Panc1 (cell line): ENCODE measurements at places on chromosomes 4 and X. TPM values are rescaled to one million over a fixed set of nuclear protein-coding genes. Genes with fewer than 3 reads are reported as not detected.

DNA sequence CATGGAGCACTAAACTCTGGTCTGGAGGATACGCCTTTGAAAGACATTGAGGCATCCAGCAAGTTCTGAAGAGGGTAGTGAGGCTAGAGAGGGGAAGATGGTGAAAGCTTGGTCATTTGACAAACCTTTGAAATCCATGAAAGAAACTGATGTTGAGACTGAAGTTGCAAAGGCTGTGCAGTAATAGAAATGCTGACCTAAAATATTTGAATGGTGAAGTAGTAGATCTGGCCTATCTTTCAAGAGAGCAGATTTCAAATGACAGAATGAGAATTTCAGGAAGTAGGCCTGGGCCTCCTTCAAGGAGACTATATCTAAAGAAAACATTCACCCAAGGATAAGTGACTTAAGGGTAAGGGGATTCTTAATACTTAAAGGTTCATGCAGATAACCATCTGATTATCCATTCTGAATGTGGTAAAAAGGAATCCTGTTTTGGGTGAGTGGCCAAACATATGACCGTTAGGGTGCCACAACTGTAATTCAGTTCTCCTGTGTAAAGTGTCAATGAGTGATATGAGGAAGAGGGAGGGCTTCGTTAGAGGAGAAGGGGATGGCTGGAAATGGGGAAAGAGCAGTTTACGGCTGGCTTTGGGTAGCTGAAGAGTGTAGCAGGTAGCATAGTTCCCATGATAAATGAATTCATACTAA lies 62.2 kb downstream of the AMELX start:
- DNase-seq = no peak
- no peaks in the 10 kb centered on the region for H3K36me3 ChIP-seq
- H3K4me3 ChIP-seq = no peak overlapping the region
- H3K4me1 ChIP-seq = no peaks in the 10 kb centered on the region
- no peak overlapping the region for H3K27ac ChIP-seq
- no peaks in the 10 kb centered on the region for H3K27me3 ChIP-seq

MAGED4 gene
- 0.74 TPM for total RNA-seq

- DNase-seq = no peak
- H3K27ac ChIP-seq = no peak overlapping the region
- no peaks in the 10 kb centered on the region for H3K4me1 ChIP-seq
- H3K4me3 ChIP-seq = no peak overlapping the region
- H3K27me3 ChIP-seq = no peaks in the 10 kb centered on the region
Measured at GRCh38 chr4:150828159-150828558, 186.9 kb downstream of the LRBA start.

- H3K27me3 ChIP-seq = no peaks in the 10 kb centered on the region
- no peaks in the 10 kb centered on the region for H3K4me1 ChIP-seq
- H3K4me3 ChIP-seq = no peak overlapping the region
- no peak overlapping the region for H3K27ac ChIP-seq
- H3K36me3 ChIP-seq = no peaks in the 10 kb centered on the region
Measured at GRCh38 chr4:82744284-82744968, 54.2 kb downstream of the SCD5 start.

TLR6 gene
- 1.1 TPM for total RNA-seq

ADAM29 gene
- total RNA-seq = not detected

DNA sequence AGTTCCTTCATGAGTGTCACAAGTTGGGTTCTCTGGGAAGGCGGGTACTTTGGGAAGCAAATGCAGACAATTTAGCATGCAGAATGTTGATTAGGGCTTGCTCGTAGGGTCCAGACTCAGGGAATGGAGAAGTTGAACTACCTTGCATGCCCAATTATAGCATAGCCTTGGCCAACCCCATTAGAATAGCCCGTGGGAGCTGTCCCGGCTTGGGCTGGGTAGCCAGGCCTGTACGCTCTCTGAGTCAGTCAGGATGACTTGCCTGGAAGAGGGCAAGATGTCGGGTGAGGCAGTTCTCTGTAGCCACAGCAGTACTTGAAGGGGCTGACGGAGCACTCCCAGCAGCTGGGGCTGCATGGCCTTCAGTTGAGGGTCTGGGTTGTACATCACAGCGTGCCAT lies 19.5 kb downstream of the KIAA0232 start:
- no peak for DNase-seq
- no peaks in the 10 kb centered on the region for H3K36me3 ChIP-seq
- H3K4me3 ChIP-seq = no peak overlapping the region

- H3K36me3 ChIP-seq = no peaks in the 10 kb centered on the region; the same call in 1 of the 2 replicates
- H3K4me3 ChIP-seq = peak overlapping the region; percentile 86
- peak overlapping the region; percentile 82; the same call in 1 of the 2 replicates for H3K27ac ChIP-seq
- DNase-seq = no peak
- peaks cover 2% of the 10 kb centered on the region; the same call in 1 of the 2 replicates for H3K4me1 ChIP-seq
- H3K27me3 ChIP-seq = no peaks in the 10 kb centered on the region
Measured at GRCh38 chr4:127782025-127782274, 172 bp upstream of the HSPA4L start.

DNA sequence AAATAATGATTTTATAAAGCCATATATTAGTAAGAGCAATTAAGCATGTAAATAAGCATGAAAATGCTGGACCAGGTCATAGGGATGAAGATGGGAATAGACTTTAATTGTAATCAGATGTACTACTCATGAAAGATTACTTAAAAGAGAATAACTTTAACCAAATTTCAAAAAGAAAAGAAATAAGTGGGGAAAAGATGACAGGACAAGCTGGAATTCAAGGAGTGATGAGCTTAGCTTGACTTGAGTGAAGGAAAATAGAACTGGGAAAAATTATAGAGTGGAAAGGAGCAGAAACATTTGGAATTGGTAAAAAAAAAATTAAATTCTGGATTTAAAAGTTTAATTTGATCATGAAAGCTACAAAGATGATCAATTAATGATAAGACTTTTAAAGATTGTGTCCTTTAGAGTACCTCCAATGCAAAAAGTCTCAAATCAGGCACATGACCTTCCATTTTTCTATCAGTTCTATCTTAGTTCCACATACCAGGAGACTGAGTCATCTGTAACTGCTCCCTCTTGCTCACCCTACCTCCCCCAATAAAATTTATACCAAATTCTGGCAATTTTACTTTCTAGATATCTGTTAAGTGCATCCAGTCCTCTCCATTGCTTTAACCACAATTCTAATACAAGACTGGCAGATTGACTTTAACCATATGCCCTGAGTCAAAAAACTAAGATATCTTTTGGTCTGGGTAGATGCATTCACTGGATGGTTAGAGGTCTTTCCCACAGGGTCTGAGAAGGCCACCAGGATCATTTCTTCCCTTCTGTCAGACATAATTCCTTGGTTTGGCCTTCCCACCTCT lies 56.4 kb upstream of the SLIT2 start:
- H3K4me3 ChIP-seq = no peak overlapping the region
- H3K4me1 ChIP-seq = no peaks in the 10 kb centered on the region
- no peaks in the 10 kb centered on the region for H3K27me3 ChIP-seq
- H3K36me3 ChIP-seq = no peaks in the 10 kb centered on the region

MAGEA9B gene
- total RNA-seq = not detected

DNA sequence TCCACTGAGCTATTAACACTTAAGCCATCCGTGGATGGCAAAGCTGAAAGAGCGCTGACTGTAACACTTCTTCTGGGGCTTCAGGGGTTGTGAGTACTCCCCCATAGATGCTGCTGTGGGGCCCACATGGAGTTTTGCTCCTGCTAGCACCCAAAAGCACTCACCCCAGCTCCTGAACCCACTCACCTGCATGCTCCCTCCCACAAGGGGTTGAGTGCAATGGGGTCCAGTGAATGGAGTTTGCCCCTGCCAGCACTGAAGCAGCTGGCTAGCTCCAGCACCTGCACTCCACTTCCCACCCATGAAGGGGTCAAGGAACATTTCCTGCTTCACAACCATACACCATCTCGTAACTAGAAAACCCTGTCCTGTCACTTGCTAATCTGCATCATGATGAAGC lies 78.9 kb downstream of the IL21 start:
- DNase-seq = no peak
- no peak overlapping the region for H3K4me3 ChIP-seq
- no peaks in the 10 kb centered on the region for H3K27me3 ChIP-seq
- H3K36me3 ChIP-seq = no peaks in the 10 kb centered on the region
- no peak overlapping the region for H3K27ac ChIP-seq

DNA sequence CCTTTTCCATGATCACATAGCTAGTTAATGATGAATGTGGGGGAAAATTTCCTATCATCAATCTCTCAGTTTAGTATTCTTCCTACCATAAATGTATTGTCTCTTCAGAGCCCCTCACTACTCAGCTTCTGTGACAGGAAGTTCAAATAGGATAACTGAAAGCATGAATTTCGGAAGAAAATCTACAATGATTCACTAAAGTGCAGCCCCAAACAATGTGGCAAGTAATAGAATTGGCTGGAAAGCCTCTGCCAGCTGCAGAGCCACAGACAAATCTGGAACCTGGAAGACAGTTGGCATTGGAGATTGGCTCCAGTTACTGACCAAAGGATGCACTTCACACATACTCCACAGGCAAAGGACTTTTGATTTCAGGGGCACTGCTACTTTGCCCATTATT lies 35.2 kb downstream of the EGF start:
- H3K4me1 ChIP-seq = no peaks in the 10 kb centered on the region
- no peak overlapping the region for H3K4me3 ChIP-seq
- no peak overlapping the region for H3K27ac ChIP-seq
- H3K36me3 ChIP-seq = no peaks in the 10 kb centered on the region
- no peak for DNase-seq
- H3K27me3 ChIP-seq = no peaks in the 10 kb centered on the region

DNA sequence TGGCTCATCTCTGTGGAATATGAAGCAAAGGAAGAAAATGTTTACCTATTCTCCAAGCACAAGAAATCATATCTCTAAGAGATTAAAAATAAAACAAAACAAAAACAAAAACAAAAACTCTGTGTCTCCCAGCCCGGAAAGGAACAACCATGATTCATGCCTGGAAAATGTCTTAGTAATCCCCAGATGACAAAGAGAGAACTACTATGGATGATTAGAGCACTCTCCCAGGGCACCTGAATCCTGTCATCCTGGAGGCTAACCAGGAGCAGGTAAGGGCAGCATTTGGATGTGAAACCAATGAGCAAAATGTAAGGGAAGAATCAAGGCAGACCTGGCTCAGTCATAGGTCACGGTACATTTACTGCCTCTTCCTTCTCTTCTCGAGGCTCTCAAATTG lies 1.7 kb upstream of the AKAP4 start:
- H3K27ac ChIP-seq = no peak overlapping the region
- H3K4me3 ChIP-seq = no peak overlapping the region
- DNase-seq = no peak
- no peaks in the 10 kb centered on the region for H3K27me3 ChIP-seq
- no peaks in the 10 kb centered on the region for H3K36me3 ChIP-seq

DNA sequence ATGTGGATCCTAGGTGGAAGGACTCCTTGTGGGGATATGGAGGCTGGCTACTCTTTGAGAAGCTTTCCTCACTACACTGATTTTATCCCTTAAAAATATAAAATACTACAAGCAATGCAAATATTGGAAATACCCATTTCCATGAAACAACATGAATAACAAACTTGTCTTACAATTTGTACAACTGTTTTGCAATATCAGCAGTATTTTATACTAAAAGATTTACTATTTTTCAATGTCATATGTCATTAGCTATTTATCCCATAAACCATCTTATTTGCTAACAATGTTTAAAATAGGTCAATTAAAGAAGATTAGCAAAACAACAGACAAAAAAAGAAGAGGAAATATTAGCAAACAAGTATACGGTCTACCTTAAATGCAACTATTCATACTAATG lies 1674.1 kb downstream of the PCDH7 start:
- H3K27me3 ChIP-seq = no peaks in the 10 kb centered on the region
- H3K36me3 ChIP-seq = no peaks in the 10 kb centered on the region
- no peak for DNase-seq
- no peak overlapping the region for H3K4me3 ChIP-seq
- H3K27ac ChIP-seq = no peak overlapping the region
- no peaks in the 10 kb centered on the region for H3K4me1 ChIP-seq

- no peaks in the 10 kb centered on the region for H3K4me1 ChIP-seq
- no peak overlapping the region for H3K27ac ChIP-seq
- DNase-seq = no peak
- H3K36me3 ChIP-seq = no peaks in the 10 kb centered on the region
- no peak overlapping the region for H3K4me3 ChIP-seq
Measured at GRCh38 chr4:169931964-169932363, 94.2 kb downstream of the MFAP3L start.

GRCh38 chr4:110367156-110367555 lies 108.8 kb upstream of the ENPEP start:
- H3K36me3 ChIP-seq = no peaks in the 10 kb centered on the region
- DNase-seq = no peak
- H3K4me3 ChIP-seq = no peak overlapping the region
- H3K27me3 ChIP-seq = no peaks in the 10 kb centered on the region

DNA sequence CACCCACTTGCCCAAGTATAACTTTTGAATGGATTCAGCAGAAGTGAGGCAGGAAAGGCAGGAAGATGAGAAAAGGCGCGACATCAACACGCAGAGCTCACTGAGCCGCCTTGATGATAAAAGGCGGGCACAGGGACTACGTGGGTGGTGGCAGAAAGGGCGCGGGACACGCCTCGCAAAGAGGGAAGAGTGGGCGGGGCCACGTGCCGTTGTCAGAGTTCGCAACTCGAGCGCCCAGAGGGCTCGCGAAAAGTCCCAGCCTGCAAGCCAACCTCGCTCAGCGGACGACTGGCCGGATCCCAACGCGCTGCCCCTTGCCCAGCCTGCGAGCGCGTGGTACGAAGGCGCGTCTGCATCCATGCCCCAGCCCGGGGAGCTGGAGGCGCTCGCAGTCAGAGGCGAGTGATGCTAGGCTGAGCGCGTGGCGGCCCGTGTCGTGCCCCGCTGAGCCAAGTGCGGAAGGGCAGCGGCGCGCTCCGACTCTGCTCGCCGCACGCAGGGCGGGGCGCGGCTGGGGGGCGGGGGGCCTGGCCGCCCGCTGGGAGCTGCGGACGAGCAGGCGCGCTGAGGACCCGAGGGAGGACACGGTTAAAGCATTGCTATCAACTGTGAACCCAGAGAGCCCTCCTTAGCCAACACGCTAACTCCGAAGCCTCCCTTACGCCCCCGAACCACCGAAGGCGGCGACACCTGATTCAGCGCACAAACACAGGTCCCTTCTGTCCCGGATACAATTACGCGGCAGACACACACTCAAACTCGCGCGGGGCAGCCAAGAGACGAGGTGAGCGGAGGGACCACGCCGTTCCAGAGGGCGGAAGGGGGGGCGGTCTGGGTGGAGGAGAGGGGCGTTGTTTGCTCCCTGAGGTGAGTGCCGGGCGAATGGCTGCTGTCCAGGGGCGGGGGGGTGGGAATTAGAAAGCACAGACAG lies at the start of gene UGT8:
Gene UGT8, plus strand, starts transcription at position 617 of the 931 bp plus-strand sequence. CDS start 24,074 bp downstream, outside the sequence.
- DNase-seq = no peak
- H3K27me3 ChIP-seq = peaks cover 9% of the 10 kb centered on the region
- no peaks in the 10 kb centered on the region; the same call in 1 of the 2 replicates for H3K4me1 ChIP-seq
- H3K36me3 ChIP-seq = no peaks in the 10 kb centered on the region; the same call in 1 of the 2 replicates
- H3K27ac ChIP-seq = no peak within 1 kb of the TSS
- H3K4me3 ChIP-seq = peak within 1 kb of the TSS; percentile 51

GRCh38 chrX:49029876-49030275 lies 13.3 kb downstream of the TFE3 start:
- H3K27ac ChIP-seq = no peak overlapping the region
- no peaks in the 10 kb centered on the region for H3K27me3 ChIP-seq
- no peak for DNase-seq
- H3K36me3 ChIP-seq = no peaks in the 10 kb centered on the region
- no peaks in the 10 kb centered on the region for H3K4me1 ChIP-seq

GRCh38 chr4:2745981-2746806 lies 9.9 kb downstream of the TNIP2 start:
- H3K4me3 ChIP-seq = no peak overlapping the region
- no peak for DNase-seq
- no peaks in the 10 kb centered on the region for H3K27me3 ChIP-seq
